ENCODE measurements at places on chromosomes 16 and 17.

DNA sequence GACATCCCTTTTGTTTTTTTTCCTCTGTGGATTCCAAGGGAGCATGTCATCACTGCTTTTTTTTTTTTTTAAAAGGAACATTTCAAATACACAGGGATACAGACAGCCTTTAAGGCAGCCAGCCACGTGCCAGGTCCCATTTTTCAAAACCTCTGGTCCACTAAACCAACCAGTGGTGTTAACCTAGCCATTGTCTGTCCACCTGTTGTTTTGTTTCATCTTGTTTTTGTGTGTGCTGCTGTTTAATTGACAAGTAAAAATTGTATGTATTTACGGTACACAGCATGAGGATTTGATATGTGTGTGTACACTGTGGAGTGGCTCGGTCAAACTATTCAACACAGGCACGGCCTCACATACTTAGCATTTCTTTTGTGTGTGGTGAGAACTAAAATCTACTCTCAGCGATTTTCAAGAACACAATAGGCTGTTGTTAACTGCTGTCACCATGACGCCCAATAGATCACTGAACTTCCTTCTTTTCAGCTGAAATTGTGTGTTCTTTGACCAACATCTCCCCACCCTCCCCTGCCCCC, 19.2 kb downstream of the TMEM114 start:
- H3K4me3 ChIP-seq, result no peak overlapping the region
- H3K4me1 ChIP-seq, result peaks cover 13% of the 10 kb centered on the region
- H3K27me3 ChIP-seq, result peaks cover 14% of the 10 kb centered on the region
- H3K36me3 ChIP-seq, result no peaks in the 10 kb centered on the region
- DNase-seq, result peak; percentile 5
- peak overlapping the region; percentile 34 for H3K27ac ChIP-seq

DNA sequence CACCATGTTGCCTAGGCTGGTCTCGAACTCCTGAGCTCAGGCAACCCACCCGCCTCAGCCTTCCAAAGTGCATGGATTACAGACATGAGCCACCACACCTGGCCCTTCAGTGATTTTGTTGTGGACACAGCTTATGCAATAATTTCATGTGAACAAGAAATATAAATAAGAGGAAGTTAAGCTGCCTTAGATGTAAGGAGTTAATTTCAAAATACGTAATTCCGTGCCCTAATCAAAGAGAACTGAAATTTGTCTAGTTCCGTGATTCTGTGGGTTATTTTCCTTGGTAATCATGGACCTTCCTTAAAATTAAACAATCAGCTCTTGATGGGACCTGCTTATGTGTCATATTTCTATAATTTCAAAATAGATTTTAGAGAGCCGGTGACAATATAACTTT, 11.9 kb downstream of the TVP23A start:
- H3K27ac ChIP-seq, result no peak overlapping the region
- no peaks in the 10 kb centered on the region for H3K4me1 ChIP-seq
- no peak overlapping the region for H3K4me3 ChIP-seq
- H3K27me3 ChIP-seq, result peaks cover 5% of the 10 kb centered on the region
- no peak for DNase-seq

DNA sequence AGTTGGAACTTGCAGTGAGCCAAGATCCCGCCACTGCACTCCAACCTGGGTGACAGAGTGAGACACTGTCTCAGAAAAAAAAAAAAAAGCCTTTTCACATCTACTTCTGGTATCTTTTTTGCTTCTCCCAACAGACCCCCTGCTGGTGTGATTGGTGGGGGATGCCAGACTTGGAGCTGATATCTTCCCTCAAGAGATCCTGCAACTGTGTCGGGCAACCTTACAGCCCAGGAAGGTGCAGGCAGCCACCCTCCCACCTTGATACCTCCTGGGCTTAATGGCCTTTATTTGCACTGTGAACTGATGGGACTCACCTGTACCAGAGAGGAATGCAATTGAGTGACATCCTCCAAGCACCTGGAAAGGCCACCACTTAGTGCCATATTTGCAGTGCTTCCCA, 142.3 kb downstream of the RGS9 start:
- H3K4me3 ChIP-seq, result no peak overlapping the region
- no peak overlapping the region for H3K27ac ChIP-seq
- peaks cover 15% of the 10 kb centered on the region for H3K27me3 ChIP-seq
- DNase-seq, result no peak
- H3K4me1 ChIP-seq, result peaks cover 9% of the 10 kb centered on the region

DNA sequence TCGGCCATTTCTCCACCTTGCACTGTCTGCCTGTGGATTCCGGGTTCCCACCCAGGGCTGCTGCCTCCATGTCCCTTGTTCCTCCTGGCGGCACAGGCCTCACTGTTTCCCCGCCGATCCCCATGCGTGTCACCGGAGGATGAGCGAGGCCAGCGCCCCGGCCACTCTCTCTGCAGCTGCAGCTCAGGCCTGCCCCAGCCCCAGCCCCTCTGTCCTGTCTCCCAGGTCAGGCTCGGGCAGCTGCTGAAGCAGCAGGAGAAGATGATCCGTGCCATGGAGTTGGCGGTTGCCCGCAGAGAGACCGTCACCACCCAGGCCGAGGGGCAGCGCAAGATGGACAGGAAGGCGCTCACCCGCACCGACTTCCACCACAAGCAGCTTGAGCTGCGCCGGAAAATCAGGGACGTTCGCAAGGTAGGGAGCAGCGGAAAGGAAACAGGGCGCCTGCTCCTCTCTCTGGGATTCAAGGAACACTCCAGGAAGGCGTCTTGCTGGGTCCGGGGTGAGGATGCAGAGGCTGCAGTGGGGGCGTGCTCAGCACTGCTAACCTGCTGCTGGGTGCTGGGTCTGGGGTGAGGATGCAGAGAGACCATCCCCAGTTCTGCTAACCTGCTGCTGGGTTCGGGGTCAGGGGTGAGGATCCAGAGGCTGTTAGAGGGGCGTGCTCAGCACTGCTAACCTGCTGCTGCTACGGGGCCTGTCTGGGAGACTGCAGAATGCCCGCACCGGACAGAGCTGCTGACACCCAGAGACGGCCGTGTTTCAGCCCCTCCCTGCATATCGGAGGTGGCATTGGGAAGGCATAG, 6.1 kb upstream of the GAA start:
- H3K4me3 ChIP-seq, result no peak overlapping the region
- H3K27ac ChIP-seq, result no peak overlapping the region
- no peaks in the 10 kb centered on the region for H3K36me3 ChIP-seq
- DNase-seq, result no peak
- peaks cover 4% of the 10 kb centered on the region for H3K4me1 ChIP-seq
- peaks cover 4% of the 10 kb centered on the region for H3K27me3 ChIP-seq

- H3K27me3 ChIP-seq, result no peaks in the 10 kb centered on the region
- no peak for DNase-seq
- no peaks in the 10 kb centered on the region for H3K36me3 ChIP-seq
- no peak overlapping the region for H3K4me3 ChIP-seq
- H3K4me1 ChIP-seq, result peaks cover 2% of the 10 kb centered on the region
- H3K27ac ChIP-seq, result no peak overlapping the region
These were observed 25.3 kb upstream of the GCSH start for GRCh38 chr16:81121474-81121990.

- no peak overlapping the region for H3K27ac ChIP-seq
- DNase-seq, result no peak
- H3K4me3 ChIP-seq, result no peak overlapping the region
- no peaks in the 10 kb centered on the region for H3K36me3 ChIP-seq
These were observed 281.6 kb downstream of the RBFOX1 start for GRCh38 chr16:7614021-7614795.

DNA sequence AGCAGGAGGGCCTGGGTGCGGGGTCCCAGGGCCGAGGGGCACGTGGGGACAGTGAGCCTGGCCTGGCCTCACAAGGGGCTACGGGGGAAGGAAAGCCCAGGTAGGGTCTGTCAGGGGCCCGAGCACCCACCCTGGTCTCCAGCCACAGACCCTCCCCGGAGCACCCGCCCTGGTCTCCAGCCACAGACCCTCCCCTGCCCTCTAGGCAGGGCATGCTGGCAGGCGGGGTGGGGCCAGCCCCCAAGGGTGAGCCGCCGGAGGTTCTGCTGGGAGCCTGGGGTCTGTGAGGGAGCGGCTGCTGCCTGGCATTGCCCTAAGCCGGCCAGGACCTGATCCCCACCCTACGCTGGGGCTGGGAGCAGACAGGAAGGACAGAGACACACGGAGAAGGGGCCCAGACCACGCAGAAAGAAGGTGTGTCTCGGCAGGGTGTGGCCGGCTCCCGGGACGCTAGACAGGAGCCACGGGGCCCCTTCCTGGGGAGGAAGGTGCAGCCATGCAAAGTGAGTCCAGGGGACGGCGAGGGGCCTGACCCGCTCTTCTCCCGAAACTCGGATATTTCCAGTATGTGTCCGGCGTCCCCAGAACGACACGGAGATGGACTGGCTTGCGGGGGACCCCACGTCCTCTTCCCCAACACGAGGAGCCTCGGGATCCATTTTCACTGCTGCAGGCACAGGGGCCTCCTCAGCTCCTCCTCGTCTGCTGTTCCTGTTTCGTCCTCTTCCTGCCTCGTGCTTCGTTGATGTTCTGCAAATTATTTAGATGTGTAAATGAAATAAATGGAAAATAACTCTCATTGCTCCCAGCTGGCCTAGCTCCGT, 15.5 kb downstream of the UTS2R start:
- H3K36me3 ChIP-seq, result peaks cover 12% of the 10 kb centered on the region
- H3K27ac ChIP-seq, result no peak overlapping the region

- no peak overlapping the region for H3K27ac ChIP-seq
- H3K4me1 ChIP-seq, result peaks cover 11% of the 10 kb centered on the region
- H3K4me3 ChIP-seq, result no peak overlapping the region
- peak; percentile 58 for DNase-seq
- peaks cover 19% of the 10 kb centered on the region for H3K27me3 ChIP-seq
These were observed 42.8 kb upstream of the ZC3H18 start for GRCh38 chr16:88527186-88527936.

GRCh38 chr17:35540589-35541404, 3.3 kb upstream of the SLFN12L start:
- H3K4me3 ChIP-seq, result peak overlapping the region; percentile 68
- H3K4me1 ChIP-seq, result no peaks in the 10 kb centered on the region
- H3K36me3 ChIP-seq, result no peaks in the 10 kb centered on the region
- DNase-seq, result peak; percentile 53
- H3K27ac ChIP-seq, result no peak overlapping the region
- H3K27me3 ChIP-seq, result no peaks in the 10 kb centered on the region

GRCh38 chr17:48639136-48639535, 13.0 kb upstream of the HOXB9 start:
- H3K36me3 ChIP-seq, result no peaks in the 10 kb centered on the region
- H3K4me3 ChIP-seq, result no peak overlapping the region
- H3K4me1 ChIP-seq, result peaks cover 4% of the 10 kb centered on the region
- H3K27ac ChIP-seq, result no peak overlapping the region

DNA sequence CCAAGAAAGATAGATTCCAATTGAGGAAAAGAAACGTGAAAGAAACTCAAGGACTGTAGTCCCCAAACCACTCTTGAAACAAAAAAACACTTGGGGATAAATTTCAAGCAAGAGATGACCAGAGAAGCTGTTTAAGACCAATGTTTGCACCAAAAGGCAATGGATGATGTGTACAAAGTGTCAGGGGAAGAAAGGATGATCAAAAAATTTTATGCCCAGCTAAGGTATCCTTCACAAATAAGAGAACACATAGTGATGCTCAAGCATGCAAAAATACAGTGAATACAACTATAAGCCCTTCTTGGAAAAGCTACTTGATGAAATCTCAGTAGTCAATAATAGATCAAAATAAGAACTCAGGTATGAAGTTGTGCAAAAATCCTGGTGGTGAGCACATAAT, 281.1 kb downstream of the CEP112 start:
- H3K4me3 ChIP-seq, result no peak overlapping the region
- no peak for DNase-seq
- no peaks in the 10 kb centered on the region for H3K4me1 ChIP-seq

DNA sequence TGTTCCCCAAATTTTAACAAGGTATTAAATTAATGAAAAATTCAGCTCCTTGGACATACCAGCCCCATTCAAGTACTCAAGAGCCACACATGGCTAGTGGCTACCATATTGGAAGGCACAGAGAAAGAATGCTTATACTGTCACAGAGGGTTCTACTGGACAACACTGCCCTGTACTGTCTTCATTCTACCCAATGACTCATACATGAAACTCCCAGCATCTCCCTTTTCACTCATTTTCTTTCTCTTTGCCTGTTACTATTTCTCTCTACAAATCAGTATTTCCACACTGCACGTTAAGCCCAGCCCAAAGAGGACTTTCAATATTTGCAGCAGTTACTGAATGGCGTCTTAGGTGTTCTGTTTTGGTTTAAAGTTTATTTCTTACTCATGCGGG, 72.1 kb upstream of the RCVRN start:
- H3K36me3 ChIP-seq, result peaks cover 7% of the 10 kb centered on the region
- no peaks in the 10 kb centered on the region for H3K27me3 ChIP-seq
- peak; percentile 39 for DNase-seq
- H3K27ac ChIP-seq, result no peak overlapping the region

DNA sequence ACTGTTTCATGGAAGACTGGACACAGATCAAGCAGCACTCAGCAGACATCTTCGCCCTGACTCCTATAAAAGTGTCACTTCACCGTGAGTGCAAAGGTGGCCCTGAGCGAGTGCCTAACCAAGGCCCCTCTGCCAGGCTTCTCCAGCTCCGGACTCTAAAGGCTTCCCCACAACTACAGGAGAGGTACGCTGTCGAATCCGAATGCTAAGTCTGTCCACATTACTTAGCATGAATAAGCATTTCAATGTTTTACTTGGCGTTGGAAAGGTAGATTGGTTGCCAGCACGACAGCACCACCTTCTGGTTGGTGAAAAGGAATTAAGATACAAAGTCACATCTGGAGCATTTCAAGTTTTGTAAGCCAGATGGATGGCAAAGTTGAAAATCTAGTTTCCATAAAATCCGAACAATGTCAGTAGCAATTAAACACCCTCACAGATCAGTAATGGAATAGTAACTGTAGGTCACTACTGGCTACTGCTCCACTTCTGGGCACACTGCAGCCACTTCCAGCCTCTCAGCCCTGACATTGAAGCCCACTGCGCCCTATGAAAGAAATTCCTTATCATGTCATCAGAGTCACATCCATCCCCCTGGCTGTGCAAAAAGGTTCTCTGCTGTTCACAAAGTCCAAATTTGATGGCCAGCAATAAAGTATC, 100.9 kb downstream of the PARN start:
- H3K27ac ChIP-seq, result peak overlapping the region; percentile 57
- H3K4me1 ChIP-seq, result peaks cover 5% of the 10 kb centered on the region
- H3K36me3 ChIP-seq, result peaks cover 13% of the 10 kb centered on the region
- DNase-seq, result peak; percentile 86

DNA sequence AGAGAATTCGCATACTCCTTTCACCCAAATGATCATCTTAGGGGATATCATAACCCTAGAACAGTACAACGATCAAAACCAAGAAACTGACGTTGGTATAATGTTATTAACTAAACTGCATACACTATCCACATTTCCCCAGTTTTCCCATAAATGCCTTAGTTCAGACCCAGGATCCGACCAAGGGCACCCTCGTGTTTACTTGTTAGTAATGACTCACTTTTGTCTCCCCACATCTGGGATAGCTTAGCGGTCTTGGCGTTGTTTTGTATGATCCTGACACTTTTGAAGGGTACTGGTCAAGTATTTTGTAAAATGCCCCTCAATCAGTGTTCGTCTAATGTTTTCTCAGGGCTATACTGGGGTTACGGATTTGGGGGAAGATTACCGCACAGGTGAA, 8.0 kb downstream of the HS3ST3A1 start:
- H3K36me3 ChIP-seq, result no peaks in the 10 kb centered on the region
- no peak overlapping the region for H3K4me3 ChIP-seq
- no peak overlapping the region for H3K27ac ChIP-seq
- no peaks in the 10 kb centered on the region for H3K27me3 ChIP-seq
- H3K4me1 ChIP-seq, result no peaks in the 10 kb centered on the region

GRCh38 chr17:79789943-79790804, 6.7 kb downstream of the CBX8 start:
- H3K27me3 ChIP-seq, result peaks cover 78% of the 10 kb centered on the region
- H3K4me3 ChIP-seq, result no peak overlapping the region
- peaks cover 33% of the 10 kb centered on the region for H3K4me1 ChIP-seq
- peaks cover 18% of the 10 kb centered on the region for H3K36me3 ChIP-seq
- no peak overlapping the region for H3K27ac ChIP-seq
